Activated T-helper 1 cell treated with anti-CD3 and anti-CD28 coated beads, Interleukin-2, amount 50 U/mL, for 16 hours (primary cell): ENCODE measurements at places on chromosomes 7 and 10.

- DNase-seq, result no peak
Measured at GRCh38 chr7:17063045-17063383, 181.2 kb upstream of the AGR3 start.

DNA sequence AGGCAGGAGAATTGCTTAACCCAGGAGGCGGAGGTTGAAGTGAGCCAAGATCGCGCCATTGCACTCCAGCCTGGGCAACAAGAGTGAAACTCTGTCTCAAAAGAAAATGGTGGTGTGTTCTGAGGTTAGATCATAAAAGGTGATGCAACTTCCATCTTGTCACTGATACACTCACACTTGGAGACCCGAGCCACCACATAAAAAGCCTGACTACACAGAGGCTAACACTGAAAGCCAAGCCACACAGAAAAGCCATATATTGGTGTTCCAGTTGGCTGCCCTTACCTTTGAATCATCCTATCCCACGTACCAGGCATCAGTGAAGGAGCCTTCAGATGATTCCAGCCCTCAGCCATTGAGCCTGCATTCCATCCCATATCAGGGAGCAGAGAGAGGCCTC is 4.0 kb downstream of the MORN4 start:
- no peak for DNase-seq

GRCh38 chr7:150514748-150515222 is at the start of gene GIMAP7:
Gene GIMAP7 (plus strand): TSS chr7:150514872. CDS start chr7:150519975, 5,103 bp downstream.
- peak; percentile 33 for DNase-seq

- DNase-seq, result no peak
Measured at GRCh38 chr7:75737856-75738603, 711 bp downstream of the HIP1 start.

DNA sequence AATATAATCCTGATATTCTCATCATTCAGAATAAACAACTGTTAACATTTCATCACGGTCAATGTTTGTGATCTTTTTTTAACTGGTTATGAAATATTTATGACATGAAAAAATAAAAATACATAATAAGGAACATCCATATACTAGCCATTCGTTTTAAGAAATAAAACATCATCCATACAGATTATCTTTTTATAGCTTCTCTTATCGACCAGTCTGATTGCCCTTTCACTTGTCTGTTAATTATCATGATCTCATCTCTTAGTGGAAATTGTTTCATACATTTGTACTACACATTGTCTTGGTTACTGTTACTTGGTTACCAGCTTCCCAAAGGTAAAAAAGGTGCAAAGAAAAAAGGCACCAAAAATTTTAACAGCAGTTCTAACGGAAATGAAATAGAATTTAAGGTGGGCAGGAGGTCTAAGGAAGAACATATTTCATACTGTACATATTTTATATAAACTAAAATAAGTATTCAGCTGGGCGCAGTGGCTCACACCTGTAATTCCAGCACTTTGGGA is 8.4 kb downstream of the ARHGAP21 start:
- no peak for DNase-seq

DNA sequence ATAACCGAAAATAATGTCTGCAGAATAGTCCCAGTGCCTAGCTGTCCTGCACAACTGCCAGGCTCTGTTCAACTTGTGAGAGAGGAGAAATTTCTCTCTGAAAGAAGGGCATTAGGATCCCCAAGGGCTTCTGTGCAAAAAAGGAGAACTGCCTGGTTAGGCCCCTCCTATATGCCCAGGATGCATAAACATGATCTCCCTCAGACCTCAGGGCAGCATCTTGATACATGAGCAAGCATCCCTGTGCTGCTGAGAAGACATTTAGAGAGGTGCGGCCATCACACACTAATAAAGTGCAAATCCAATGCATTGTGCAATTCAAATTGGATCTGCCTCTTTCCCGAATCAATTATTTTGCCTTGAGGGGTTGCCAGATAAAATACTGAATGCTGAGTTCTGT is 553.6 kb downstream of the TNS3 start:
- no peak for DNase-seq

DNA sequence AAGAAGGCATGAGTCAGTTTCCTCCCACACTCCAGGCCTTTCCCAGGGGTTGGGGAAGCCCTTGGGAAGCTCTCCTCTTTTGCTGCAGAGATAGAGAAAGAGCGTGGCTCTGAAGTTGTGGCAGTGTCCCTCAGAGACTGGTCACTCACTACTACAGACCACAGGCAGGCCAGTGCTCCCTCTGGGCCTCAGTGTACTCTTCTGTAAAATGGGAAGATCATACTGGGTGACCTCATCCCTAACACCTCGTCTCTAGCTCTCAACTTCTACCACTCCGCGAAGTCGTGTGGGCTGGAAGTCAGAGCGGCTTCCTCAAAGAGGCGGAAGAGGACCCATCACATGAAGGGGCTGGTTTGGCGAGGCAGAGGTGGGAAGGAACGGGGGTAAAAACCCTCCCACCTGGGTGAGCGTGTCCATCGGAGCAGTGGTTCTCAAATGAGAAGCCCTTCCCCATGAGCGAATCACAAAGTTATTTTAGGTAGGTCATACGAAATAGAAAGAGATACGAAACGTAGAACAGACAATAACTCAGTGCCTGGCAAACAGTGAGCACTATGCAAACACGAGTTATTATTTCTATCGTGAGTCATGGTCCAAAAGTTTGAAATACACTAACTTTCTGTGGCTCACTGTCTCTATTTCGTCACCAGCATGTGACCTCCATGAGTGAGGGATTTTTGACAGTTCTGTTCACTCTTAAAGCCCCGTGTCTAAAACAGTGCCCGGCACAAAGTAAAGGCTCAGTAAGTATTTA is 32.7 kb downstream of the PRKAG2 start:
- DNase-seq, result no peak

DNA sequence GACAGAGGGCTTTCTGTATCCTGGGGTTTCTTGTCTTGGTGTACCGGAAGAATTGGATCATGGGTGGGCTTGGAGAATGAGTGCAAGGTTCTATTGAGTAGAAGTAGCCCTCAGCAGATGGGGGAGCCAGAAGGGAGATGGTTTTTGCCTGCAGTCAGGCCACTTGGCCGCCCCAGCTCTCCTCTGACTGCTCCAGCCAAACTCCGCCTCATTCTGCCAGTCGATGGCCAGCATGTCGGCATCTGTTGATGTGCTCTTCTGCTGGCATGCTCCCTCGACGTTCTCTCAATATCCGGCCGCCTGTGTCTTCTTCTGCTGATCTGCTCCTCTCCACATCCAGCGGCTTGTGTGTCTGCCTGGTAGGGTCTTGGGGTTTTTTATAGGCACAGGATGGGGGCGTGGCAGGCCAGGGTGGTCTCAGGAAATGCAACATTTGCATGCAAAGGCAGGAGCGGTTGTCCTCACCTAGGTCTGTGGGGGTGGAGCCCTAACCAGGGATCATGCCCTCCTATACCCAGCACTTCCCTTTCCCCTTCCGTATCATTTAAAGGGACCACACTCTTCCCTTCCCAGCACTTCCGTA is 40.2 kb upstream of the TNS3 start:
- DNase-seq, result no peak

GRCh38 chr10:113706623-113707022 is 26.9 kb downstream of the CASP7 start:
- no peak for DNase-seq
